ENCODE measurements at places on chromosomes 13 and 19.

DNA sequence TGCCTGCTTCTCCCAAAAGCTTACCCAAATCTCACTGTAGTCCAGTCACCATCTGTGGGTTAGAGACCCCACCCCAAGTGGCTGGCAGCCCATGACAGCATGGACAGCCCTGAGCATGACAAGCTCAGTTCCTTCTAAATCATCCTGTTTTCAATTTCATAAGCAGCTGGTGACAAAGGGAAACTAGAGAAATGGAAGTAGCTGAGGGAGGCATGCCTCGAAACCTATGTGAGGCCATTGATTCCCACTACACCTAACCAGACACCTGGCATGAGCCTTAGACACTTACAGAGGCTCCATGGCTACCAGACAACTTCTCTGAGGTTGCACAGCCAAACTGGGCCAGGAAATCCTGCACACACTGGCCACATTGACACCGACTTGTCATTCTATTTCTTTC is 56.2 kb downstream of the ABCC4 start:
- no peak for DNase-seq

GRCh38 chr19:35291259-35291658 is 702 bp upstream of the MAG start:
- DNase-seq = no peak

- no peak for DNase-seq
Measured at GRCh38 chr19:48118131-48118517, 7.5 kb upstream of the PLA2G4C start.

DNA sequence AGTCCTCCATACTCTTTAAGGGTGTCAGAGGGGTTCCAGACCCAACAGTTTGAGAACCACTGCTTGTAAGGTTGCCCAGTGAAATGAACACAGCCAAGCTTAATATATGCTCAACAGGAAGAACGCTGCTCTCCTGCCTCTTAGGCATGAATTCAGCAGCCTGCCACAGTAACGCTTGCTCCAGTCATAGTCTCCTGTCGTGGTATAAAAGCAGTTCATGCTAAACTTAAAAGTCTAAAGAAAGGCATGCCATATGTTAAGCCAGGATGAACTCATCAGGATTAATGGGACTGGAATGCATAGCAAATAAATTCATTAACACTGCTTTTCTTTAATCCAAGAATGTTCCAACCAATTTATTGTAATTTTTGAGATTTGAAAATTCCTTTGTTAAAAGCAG is 38.7 kb downstream of the SLC7A1 start:
- DNase-seq = no peak

DNA sequence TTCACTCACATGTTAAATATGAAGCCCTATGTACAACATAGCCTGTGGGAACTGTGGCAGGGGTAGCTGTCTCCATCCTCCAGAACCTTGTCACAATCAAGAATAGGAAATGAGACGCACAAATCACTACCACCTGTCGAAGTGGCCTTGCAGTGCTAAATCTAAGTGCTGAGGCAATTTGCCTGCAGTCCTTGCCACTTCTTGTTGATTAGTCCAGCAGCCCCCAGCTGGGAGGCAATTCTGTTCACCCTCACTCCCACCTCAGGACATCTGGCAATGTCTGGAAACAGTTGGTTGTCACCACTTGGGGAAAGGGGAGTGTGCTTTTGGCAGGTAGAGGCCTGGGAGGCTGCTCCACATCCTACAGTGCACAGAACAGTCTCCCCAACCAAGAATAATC is 10.7 kb downstream of the RFX2 start:
- DNase-seq = no peak

DNA sequence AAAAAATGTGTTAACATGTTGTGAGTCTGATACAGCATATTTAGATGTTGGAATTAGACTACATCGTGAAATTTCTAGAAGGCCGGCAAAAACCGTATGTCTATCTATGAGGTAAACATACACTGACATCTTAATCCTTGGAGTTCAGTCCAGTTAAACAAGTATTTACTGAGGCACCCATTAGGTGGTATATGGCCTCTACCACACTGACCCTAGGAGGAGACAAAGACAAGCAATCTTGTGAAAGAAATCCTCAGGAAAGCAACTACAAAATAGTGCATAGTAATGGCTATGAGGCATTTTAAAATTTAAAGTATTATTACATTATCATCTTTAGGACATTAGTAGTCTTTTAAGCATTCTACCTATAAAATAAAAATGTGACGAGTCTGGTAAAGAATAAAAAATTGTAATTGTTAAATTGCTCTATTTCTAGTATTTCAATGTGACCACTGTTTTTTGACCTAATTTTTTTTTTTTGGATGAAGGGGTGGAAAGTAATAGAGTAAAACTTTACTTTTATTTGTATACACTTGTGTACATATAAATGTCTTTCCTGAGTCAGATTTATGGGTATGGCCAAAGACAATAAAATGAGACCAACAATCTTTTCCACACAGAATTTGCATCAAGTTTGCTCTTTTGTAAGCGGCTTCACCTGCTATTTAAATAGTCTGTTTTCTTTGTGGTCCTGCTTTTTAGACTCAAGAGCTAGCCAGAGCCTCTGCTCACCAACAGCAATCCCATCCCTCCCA is 50.5 kb downstream of the KATNAL1 start:
- no peak for DNase-seq

GRCh38 chr19:10812902-10813404 is 23.1 kb downstream of the TMED1 start:
- no peak for DNase-seq

- no peak for DNase-seq
Measured at GRCh38 chr19:2150794-2151338, 500 bp downstream of the AP3D1 start.

GRCh38 chr13:99051768-99052455 is 74.0 kb upstream of the DOCK9 start:
- DNase-seq = no peak

GRCh38 chr19:45523642-45524256 is 16.5 kb downstream of the VASP start:
- DNase-seq = peak; percentile 92

DNA sequence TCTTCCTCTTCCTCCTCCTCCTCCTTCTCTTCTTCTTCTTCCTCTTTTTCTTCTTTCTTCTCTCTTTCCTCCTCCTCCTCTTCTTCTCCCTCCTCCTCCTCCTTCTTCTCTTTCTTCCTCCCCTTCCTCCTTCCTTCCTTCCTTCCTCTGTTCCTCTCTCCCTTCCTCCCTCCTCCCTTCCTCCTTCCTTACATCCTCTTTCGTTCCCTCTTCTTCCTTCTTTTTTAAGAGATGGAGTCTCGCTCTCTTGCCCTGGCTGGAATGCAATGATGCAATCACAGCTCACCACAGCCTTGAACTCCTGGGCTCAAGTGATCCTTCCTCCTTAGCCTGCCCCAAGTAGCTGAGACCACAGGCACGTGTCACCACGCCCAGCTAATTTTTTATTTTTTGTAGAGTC is 13.2 kb downstream of the EHD2 start:
- no peak for DNase-seq

DNA sequence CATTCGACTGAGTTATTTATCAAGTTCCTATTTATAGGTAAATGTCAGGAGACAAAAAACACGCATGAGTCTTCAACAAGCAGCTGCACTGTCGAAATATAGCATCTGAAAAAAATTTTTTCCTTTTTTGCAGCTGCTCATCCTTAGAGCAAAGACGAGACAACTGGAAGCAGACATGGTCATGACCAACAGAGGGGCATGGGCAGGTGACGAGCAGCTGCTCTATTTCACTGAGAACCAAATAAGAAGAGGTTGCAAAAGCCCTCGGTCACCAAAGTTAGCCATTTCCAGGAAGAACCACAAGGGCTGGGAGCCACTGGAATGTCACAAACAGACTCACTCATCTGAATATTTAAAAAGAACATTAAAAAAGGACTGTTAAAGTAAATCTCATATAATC is 22.2 kb downstream of the SOHLH2 start:
- DNase-seq = no peak

DNA sequence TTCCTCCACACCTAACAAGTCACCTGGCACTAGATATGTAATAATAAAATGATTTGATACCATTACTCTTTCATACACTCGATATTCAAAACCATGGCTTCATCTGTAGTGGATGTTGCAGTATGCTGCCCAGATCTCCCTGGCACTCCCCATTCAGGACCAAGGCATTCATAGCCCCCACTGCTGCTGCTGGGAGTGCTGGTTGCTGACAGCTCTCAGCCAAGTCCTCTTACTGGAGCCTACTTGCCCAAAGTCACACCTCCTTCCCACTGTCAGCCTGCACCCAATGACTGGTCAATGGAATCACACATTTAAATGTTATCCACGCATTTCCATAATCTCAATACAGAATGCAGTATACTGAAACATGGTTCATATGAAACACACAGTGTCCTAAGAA is 3.7 kb downstream of the SUCLA2 start:
- no peak for DNase-seq

DNA sequence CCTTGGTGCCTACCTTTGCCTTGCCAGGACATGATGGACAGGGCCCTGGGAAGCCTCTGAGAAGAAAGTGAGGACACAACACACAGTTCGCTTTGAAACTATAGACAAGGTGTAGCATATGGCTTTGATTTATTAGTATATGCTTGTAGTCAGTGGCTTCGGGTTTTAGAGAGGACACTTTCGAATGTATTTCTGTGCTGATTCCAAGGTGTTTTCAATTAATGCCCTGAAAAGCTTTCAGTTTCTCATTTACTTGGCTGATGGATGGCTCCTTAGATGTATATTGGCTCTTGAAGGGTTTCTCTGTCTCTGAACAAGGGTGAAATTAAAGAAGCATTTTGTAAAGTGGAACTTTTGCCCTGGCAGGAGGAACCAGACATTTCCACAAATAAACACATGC is 106.9 kb downstream of the POSTN start:
- DNase-seq = no peak

DNA sequence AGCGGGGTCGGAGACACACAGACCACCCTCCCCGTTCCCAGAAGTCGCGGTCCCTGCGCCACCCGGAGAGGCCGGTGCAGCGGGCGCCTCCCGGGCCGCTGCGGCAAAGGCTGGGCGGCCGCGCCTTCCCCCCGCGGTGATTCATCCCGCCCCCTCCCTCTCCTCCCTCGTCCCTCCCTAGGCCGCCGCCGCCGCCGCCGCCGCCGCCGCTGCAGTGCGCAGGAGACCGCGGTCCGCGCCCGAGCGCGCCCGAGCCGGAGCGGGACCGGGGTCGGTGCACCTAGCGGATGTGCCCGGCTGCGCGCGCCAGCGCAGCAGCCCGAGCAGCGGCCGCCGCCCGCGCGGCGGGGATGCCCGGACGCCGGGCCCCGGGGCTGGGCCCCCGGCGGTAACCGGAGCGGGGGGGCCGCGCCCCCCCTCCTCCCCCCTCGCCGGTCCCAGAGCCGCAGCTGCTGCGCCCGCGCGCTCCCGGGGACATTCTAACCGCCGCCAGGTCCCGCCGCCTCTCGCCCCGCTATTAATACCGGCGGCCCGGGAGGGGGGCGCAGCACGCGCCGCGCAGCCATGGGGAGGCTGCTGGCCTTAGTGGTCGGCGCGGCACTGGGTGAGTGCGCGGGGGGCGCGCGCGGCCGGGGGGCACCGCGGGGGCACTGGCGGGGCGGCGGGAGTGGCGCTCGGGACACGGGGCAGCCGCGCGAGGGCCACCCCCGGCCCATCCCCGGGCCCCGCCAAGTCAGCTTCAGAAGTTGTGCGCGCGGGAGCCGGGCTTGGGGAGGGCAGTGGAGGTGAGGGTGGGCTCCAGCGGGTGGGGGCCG is at the start of gene SCN1B:
Gene SCN1B (plus strand): TSS at position 214 of the 815 bp plus-strand sequence. CDS start 351 bp downstream, at position 565.
- peak; percentile 76 for DNase-seq

DNA sequence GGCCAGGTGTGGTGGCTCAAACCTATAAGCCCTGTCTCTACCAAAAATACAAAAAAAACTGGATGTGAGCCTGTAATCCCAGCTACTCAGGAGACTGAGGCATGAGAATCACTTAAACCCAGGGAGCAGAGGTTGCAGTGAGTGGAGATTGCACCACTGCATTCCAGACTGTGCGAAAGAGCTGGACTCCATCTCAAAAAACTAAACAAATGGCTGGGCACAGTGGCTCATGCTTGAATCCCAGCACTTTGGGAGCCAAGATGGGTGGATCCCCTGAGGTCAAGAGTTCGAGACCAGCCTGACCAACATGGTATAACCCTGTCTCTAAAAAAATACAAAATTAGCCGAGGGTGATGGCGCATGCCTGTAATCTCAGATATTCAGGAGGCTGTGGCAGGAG is 34.9 kb upstream of the ZNF83 start:
- DNase-seq = no peak

- peak; percentile 98 for DNase-seq
Measured at GRCh38 chr19:3163230-3163886, 15.2 kb upstream of the S1PR4 start.

GRCh38 chr13:32590266-32590665 is 4.0 kb downstream of the PDS5B start:
- no peak for DNase-seq

DNA sequence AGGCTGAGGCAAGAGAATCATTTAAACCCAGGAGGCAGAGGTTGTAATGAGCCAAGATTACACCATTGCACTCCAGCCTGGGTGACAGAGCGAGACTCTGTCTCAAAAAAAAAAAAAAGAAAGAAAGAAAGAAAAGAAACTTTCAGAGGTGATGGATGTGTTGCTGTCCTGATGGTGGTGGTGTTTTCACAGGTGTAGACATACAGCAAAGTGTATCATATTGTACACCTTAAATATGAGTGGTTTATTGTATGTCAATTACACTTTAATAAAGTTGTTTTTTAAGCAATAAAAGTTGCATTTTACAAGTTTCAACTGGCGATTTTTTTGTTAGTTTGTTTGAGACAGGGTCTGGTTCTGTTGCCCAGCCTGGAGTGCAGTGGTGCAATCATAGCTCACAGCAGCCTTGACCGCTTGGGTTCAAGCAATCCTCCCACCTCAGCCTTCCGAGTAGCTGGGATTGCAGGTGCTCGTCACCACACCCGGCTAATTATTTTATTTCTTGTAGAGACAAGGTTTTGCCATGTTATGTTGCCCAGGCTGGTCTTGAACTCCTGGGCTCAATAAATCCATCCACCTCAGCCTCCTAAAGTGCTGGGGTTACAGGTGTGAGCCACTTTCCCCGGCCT is 13.5 kb upstream of the INSR start:
- DNase-seq = no peak

GRCh38 chr13:111286162-111286561 is 34.3 kb upstream of the TEX29 start:
- no peak for DNase-seq

DNA sequence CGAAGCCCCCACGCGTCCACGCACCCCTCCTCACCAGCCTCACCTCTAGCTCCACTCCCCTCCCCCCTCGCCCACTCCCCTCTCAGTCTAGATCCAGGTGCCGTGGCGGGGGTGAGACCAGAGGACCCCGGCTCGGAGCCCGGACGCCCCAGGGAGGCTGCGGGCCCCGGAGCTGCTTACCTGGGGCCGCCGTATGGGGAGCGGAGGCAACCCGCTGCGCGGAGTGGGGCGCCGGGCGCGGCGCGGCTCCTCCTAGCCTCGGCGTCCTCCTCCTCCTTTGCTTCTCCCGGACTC is 353 bp downstream of the ENOX1 start:
- DNase-seq = no peak

DNA sequence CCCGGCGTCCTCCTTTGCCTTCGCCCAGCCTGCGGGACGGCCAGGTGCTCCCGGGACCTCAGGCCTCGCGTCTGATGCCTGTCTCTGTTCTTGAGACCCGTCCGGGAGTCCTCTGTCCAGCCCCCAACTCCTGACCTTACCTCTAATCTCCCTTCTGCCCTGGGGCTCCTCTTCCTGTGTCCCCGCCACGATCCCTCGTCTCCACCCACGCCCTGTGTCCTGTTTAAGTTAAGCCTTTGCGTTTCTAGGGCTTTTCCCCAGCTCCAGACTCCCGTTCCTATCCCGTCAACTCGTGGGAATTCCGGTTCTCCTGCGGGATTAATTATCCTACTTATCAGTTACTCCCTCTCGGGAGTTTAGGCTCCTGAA is 686 bp downstream of the LENG8 start:
- no peak for DNase-seq
